IPS DF 6.9 (cell line): ENCODE measurements at places on chromosomes 6 and 20.

DNA sequence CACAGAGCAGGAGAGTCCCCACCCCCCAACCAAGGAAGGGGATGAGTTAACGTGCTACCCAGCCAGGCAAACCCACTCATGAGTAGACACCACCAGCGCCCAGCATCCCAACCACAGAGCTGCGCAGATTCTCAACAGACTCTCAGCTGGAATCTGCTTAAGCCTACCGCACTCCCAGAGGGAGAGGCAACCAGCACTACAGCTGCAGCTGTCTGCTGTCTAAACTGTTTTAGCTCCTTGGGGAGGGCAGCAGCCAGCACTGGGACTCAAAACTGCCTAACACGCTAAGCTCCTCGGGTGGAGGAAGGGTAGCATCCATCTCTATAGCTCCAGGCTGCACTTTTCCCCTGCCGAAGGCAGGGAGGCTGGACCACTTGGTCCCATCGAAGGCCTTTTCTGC, 539.8 kb downstream of the EPHA7 start:
- no peak for DNase-seq

GRCh38 chr6:37556881-37557644, 57.4 kb upstream of the CCDC167 start:
- no peak for DNase-seq

GRCh38 chr20:52047811-52048764, 143.5 kb downstream of the ZFP64 start:
- no peak for DNase-seq

DNA sequence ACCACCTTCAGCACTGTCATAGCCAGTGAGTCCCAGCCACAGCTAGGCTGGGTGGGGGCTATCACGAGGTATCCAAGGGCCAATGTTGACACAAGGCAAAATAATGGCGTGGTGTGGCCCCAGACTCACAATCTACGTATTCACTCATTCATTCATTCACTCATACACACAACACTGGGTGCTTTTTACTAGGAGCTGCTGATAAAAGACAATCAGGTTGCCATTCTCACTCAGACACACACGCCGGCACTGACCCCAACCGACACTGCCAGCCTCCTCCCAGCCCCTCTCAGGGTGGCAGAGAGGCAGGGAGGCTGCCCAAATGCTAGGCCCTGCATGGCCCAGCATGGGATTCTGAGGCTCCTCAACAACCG, 1.5 kb upstream of the C20orf144 start:
- DNase-seq = no peak

DNA sequence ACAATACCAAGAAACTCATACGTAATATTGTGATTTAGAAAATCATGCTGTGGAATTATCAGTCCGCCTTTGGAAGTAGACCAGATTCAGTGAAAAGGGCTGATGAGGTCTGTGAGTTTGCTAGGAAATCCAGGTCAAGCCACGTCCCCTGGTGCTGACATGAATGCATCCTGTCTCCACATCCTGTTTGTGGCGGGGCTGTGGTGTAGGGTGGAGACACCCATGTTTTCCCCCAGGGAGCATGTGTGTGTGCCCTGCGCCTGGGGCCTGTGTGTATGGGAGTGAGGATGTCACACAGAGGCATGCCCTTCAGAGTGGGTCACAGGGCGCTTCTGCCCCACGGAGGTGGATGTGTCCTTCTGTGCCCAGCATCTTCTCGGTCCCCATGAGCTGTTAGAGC, 109.1 kb downstream of the SASH1 start:
- DNase-seq = no peak

- no peak for DNase-seq
Measured at GRCh38 chr6:36800223-36801076, 38.8 kb downstream of the CPNE5 start.

DNA sequence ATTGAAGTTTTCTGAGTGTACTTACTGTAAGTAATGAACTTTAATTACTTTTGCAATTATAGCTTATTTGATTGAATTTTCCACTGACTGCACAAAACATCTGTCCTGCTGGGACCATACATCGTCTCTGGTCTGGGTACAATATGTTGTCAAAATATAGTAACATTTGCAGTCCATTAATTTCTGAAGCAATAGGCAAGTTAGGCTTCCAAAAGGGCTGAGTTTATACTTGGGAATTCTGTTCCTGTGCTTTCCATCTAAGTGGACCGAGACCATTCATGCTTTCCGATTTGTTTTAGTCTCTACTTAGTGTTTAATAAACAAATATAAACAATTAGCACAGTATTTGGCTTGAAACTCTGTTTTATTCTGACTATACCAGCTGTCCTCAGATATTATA, 139.3 kb downstream of the RFPL4B start:
- no peak for DNase-seq

DNA sequence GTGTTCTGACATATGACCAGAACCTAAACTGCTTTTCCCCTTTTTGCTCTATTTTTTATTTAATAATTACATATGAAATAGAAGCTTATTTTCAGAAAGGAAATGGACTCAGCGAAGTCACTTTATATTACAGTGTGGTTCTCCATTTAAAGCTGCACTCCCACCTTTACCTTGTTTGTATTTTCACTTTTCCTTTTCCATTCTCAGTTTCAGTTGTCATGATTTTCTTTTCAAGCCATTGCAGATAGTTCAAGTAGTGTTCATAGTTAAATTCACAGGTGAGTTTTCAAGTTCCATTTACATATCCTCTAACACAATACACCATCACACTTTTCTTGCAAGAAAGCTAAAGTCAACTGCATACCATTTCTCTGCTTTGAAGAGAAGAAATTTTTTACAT, 400.2 kb downstream of the HACE1 start:
- DNase-seq = no peak

DNA sequence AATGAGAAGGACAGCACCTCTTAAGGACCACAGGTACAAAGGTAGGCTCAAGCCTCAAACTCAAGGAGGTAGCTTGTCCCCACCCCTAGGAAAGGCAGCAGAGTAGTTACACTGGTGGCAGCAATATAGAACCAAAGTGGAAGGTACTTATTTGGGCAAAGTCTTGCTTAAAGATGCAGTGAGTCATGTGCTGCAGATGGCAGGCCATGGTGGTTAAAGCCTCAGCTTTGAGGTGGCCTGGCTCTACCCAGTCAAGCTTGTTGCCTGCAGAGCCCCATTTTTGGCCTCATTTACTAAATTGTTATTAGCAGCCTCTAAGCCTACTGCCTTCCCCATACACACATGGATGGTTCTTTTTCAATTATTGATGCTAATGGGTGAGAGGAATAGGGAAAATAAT, 146.0 kb downstream of the ELOVL4 start:
- DNase-seq = no peak

DNA sequence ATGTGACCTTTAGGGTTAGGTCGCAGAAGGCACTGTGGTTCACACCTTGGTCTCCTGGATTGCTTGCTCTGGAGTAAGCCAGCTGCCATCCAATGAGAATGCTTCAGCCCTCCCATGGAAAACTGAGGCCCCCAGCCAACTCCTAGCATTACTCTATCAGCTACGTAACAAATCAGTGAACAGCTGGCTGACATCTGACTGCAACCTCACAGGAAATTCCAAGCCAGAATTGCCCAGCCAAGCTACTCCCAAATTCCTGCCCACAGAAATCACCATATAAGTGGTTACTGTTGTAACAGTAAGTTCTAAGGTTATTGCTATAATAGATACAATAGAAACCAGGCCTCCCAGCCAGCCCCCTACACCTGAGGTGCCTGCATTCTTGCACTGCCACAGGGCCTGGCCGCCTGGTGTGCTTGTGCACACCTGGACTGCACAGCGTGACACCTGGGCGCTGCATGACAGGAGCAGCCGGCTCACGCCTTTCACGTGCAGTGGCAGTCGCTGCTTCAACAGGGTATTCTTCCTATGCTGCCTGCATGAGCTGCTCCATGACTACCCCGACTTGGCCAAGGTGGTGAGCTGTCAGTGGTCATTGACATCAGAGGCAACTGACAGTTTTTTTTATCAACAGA, 429.7 kb upstream of the RUNX2 start:
- no peak for DNase-seq

DNA sequence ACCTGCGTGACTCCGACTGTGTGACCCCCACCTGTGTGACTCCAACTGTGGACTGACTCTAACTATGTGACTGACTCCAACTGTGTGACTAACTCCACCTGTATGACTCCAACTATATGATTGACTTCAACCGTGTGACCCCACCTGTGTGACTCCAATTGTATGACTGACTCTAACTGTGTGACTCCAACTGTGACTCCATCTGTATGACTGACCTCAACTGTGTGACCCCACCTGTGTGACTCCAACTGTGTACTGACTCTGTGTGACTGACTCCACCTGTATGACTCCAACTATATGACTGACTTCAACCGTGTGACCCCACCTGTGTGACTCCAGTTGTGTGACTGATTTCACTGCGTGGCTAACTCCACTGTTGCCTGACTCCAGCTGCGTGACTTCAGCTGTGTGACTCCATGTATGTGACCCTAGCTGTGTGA, 38.6 kb downstream of the SYNJ2 start:
- no peak for DNase-seq

- no peak for DNase-seq
Measured at GRCh38 chr20:10793766-10794165, 120.0 kb upstream of the JAG1 start.

- no peak for DNase-seq
Measured at GRCh38 chr6:145427232-145427631, 308.1 kb downstream of the EPM2A start.

GRCh38 chr6:80647156-80647555, 540.7 kb downstream of the BCKDHB start:
- no peak for DNase-seq

DNA sequence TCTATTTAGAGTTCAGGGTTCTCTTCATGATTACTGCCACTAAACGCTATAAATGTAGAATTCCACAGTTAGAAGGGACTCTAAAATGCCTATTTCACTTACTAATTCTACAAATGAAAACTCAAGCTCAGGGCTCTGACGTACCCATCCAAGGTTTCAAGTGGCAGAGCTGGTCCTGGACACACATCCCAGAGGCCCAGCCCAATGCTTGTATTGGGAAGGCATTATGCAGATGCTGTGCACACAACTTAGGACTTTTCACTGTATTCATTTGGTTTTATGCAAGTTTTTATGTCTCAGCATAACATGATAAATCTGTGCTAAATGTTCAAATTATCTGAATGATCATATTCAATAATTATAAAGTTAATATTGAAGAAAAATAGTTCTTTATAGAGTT, 310.4 kb downstream of the PHF3 start:
- DNase-seq = no peak

DNA sequence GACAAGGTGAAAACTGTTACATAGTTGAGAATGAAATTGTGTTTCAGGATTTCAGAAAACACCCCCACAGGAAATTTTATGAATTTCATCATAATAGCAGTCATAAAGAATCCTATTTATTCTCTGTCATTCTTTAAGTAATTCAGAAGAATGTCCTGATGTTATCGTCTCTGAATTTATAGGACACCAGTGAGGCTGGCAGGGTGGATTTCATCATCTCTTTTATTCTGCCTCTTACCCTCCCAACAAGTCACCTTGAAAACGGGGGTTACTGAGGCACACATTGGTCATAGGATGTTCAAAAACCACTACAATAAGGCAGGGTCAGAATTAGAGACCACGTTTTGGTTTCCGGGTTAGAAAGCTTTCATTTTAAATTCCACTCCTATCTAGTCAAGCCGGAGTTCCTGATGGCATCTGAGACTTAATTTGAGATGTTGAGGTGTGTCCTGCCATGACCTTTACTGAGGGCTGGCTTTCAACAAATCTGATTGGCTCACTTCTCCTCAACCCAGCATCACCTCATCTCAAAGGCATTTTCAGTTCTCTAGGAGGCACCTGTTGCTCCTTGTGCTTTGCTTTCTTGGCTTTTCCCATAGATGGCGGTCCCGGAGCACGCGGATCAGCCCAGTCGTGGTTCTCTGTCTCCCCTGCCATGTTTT, 230.6 kb upstream of the SUPT3H start:
- DNase-seq = no peak

DNA sequence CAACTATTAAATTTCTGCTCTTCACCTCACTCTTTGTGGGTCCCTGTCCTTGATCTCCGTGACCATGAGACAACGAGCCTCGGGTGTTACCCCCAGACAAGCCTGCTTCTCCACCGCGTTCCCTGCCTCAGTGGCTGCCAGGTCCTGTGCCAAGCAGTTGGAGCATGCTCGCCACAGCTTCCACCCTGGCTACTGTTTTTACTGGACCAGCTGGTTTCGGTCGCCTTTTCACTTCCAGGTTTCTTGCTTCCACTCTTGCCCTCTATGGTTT, 5.6 kb downstream of the TP53RK start:
- DNase-seq = no peak

DNA sequence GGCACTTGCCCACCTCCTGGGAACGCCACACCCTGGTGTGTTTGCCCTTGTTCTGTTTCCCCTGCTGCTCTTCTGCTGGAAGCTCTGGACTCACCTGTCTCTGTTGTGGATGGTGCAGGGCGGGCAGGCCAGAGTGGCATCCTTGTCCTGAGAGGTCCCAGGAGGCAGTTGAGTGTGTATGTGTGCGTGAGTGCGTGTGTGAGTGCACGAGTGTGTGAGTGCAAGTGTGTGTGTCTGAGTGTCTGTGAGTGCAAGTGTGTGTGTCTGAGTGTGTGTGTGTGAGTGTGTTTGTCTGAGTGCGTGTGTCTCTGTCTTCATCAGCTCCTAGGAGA, 12.2 kb downstream of the IGF2R start:
- no peak for DNase-seq

GRCh38 chr6:131807321-131807643, 538 bp upstream of the ENPP1 start:
- DNase-seq = no peak
